Activated CD4-positive, alpha-beta T cell treated with anti-CD3 and anti-CD28 coated beads for 24 hours (primary cell): ENCODE measurements at places on chromosomes 5 and 9.

DNA sequence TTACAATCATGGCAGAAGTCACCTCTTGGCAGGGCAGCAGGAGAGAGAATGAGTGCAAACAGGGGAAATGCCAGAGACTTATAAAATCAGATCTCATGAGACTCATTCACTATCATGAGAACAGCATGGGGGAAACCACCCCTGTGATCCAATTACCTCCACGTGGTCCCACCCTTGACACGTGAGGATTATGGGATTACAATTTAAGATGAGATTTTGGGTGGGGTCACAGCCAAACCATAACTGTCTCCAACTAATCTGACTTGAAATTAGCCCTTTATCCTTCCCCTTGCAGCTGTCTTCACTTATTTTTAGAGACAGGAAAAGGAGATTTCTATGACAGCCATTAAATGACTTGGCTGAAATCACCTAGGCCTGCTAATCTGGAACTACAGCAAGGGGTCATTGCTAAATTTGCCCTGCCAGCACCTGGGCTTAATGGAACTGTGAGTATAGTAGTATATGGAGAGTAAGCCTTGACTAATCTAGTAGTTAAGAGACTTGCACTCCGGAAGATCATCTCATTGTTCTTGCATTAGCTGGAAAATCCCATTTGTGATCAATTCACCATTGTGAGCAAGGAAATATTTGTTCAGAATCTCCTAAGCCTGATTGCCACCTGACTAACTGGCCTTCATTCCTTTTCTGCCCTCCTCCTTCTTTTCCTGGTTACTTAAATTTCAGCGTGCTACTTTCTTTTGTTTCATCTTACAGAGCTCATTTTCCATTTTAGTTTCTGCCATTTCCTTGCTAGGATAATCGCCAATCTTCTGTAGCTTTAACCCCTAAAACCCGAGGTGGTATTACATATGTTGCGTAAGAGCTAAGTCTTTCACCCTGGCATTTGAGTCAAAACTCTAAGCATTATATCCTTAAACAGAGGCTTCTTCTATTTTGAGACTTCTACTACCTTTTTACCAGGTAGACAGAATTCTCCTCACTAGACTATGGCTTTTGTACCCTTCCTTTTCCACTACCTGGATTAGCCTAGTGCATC lies 65.3 kb upstream of the RUSC2 start:
- no peak for DNase-seq

GRCh38 chr5:91651704-91652103 lies 268.6 kb upstream of the ARRDC3 start:
- no peak for DNase-seq

- DNase-seq = no peak
These were observed 5.0 kb downstream of the DAB2 start for GRCh38 chr5:39419796-39420195.

- DNase-seq = no peak
These were observed 128.0 kb downstream of the SLC1A3 start for GRCh38 chr5:36734422-36734821.

- no peak for DNase-seq
These were observed 37.8 kb downstream of the GRAMD2B start for GRCh38 chr5:126460977-126461376.

GRCh38 chr9:83059417-83059816 lies 3.5 kb downstream of the RASEF start:
- no peak for DNase-seq

DNA sequence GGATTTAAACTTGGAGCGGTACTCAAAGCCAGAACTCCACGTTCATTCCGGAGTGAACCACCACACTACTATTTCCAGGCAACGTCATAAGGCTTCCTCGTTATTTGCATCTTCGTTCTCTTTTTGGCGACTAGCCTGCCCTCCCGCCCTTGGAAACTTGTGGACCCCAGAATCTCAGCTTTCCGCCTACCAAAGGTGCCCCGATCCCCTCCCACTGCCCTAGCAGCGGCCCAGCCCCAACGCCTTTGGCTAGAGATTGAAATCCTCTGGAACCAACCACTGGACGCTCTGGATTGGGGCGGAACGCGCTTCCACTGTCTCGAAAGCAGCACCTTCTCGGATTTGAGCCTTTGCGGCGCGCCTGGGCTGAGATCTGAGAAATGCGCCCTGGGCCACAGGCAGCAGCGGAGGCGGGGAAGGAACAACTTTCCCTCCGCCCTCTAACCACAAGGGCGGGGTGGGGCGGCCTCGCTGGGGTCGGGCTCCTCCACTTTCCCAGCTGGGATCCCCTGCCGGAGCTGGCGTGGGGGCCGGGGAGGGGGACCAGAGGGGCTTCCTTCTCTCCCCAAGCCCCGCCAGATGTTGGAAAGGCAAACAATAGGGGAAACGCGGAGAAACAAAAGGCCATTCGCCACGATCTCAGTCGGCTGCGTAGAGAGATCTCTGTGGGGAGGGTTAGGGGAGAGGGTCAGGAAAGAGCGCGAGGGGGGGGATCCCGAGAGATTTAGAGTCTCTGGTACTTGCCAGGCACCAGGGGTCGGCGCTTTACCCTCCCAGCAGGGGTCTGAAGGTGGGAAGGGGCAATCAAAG lies 1.3 kb downstream of the MOB3B start:
- peak; percentile 26 for DNase-seq

GRCh38 chr9:136031741-136032730 lies 63.1 kb downstream of the NACC2 start:
- no peak for DNase-seq

DNA sequence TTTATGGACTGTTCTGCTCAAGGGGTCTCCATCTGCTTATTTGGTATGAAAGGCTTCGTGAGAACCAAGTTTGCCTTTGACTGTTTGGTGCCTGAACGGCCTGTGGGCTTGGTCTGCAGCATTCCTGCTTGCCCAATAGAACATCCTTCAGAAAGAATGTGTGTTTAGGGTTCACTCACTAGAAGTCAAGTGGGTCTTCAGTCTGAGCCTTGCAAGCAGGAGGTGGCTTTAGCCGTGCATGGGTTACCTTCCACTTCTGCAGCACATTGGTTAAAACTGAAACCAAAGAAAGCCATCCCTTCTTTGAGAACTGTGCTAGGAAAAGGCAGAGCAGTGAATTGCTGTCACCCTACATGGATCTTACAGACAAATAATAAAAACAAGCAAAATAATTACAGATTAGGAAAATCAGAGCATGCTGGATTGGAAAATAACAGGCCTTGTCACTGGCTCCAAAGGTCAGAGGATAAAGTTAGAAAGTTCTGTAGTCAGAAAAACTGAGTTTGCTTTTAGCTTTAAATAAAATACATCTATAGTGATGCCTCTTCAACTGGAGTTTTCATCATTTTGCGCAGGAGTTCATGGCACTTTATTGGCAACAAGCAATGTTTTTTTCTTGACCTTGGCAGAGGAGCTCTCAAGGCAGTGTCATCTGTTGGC lies 16.6 kb downstream of the WWC1 start:
- no peak for DNase-seq

DNA sequence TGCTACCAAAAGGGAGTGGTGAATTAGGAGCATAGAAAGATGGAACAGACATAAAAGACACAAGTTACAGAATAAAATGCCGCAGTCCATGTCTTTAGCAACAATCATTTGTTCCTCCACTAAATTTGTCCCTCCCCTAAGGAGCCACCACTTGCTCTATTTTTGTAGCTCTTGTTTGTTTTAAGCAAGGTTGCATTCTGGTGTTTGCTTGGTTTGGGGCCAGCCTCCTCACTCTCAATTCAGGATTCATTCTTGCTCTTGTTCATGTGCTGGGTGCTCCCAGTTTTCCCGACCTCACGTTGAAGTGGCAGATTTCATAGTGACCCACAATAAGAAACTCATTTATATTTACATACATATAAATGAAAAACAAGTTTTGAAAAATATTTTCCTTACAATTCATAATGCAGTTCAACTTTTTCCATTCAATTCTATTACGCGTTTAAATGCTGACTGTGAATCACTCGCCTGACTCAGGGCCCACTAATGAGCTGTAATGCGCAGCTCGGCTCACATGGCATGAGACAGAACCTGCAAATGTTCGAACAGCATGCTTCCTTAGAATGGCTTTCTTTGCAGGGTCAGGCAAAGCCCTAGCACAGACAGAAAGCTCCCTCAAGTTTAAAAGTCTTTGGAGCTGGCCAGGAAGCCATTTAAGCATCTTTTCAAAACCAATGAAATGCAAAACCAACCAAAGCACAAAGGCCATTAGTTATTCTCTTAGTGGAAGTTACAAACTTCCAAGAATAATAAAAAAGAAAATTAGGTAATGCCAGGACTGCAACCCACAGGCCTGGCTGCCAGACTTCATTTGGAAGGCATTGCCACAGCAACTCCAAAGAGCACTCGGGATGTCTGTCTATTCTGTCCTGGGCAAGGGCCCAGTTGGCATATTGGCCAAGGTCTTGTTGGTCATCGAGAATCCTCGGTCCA lies 41.7 kb downstream of the RETREG1 start:
- no peak for DNase-seq

DNA sequence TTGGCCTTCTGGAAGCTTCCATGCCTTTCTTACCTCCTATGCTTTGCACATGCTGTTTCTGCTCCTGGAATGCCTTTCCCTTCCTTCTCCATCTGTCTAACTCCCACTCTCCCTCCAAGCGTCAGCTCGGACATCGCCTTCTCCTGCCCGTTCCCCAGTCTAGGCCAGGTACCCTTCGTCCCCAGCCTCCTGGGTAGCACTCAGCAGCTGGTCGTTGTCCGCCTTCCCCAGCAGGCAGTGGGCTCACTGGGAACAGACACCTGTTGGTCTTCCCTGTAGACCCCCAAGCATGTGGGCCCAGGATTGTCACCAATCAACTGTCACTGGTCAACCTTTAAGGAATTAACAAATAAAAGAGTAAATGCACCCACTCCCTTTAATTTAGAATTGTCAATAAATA lies 202.2 kb downstream of the RGS3 start:
- DNase-seq = no peak

DNA sequence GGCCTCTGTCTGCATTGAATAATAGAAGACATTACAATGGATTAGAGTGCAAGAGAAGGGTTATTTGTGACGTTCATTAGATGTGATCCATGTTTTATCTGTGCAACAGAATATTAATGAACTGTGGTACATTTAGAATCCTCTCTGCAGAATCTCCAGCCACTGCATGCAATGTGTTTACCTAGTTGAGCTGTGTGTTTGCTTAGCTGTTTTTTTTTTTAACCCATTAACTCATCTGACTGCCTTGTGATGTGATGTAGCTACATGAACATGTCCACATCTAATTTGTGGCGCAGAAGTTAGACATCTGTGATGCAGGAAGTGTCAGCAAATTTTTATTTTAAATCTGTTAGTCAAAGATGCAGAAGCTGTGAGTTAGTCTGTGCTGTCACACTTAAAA lies 236.9 kb downstream of the CD180 start:
- no peak for DNase-seq

DNA sequence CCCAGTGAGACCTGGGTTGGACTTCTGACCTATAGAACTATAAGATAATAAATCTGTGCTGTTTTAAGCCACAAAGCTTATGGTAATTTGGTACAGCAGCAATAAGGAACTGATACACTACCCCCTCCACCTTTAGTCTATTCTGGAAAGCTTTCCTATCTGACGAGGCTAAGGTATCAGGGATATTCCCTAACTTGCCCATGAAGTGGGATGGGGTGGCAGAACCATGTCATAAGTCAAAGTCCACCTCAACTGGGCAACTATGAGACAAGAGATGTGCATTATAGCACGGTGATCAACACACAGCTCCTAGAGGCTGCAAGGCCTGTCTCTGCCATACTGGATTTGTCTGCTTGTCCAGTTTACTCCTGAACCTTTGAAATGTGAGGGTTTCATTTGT lies 146.8 kb upstream of the RAD23B start:
- no peak for DNase-seq

GRCh38 chr9:127455324-127455992 lies 4.1 kb downstream of the LRSAM1 start:
- DNase-seq = no peak

DNA sequence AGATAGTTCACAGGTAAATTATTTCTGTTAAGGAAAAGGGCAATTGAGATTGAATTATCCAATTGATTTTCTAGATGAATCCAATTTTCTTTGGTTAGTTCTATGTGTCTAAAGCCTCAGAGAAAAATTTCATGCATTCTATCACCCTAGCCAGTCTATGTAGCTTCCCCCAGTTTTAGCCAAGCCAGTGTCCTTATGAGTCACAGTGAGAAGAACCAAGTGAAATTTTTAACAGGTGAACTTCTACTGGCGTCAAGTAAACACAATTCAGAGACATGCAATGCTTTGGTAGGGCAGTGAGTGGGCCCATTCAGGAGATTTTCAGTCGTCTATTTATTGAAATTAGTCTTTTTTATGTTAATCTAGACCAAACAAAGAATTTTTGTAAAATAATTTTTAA lies 1077.4 kb upstream of the ARRDC3 start:
- DNase-seq = no peak

- DNase-seq = no peak
These were observed 47.5 kb upstream of the ORM1 start for GRCh38 chr9:114275246-114276004.

GRCh38 chr9:113340011-113340699 lies at the start of gene WDR31:
Gene WDR31 (minus strand): TSS chr9:113340275. CDS start chr9:113332022, 8,253 bp downstream.
- DNase-seq = peak; percentile 80

- no peak for DNase-seq
These were observed 18.3 kb downstream of the CMBL start for GRCh38 chr5:10289353-10289752.

DNA sequence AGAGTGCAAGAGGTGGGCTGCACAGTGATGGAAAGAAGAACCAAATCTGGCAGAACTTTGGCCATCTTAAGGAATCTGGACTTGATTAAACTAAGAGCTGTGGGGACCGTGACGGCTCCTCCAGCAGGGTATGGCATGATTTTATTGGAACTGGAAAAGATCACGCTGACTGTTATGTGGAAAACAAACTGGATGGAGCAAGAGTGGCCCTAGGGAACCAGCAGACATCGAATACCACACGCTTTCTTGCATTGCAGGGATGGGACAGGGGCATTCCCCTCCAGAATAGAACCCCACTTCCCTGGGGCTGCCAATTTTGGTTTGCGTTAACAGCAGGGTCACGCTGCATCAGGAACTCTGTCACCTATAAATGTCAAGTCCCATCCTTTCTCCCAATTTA lies 38.8 kb downstream of the INSYN2B start:
- DNase-seq = no peak

- no peak for DNase-seq
These were observed 421.7 kb upstream of the TYRP1 start for GRCh38 chr9:12271421-12271891.

- DNase-seq = no peak
These were observed 443.5 kb downstream of the PDE4D start for GRCh38 chr5:59449905-59450644.

GRCh38 chr5:172342918-172343317 lies 59.4 kb upstream of the UBTD2 start:
- no peak for DNase-seq

GRCh38 chr5:155316070-155316714 lies 302.6 kb downstream of the KIF4B start:
- no peak for DNase-seq
